Stimulated activated CD4-positive, alpha-beta T cell treated with anti-CD3 and anti-CD28 coated beads, Interleukin-1b, Interleukin-23, amount 100 ng/mL, for 48 hours (primary cell): ENCODE measurements at places on chromosomes 6 and 20.

GRCh38 chr6:109024368-109024767, 70.3 kb downstream of the SESN1 start:
- DNase-seq: no peak

- no peak for DNase-seq
Measured at GRCh38 chr6:17006543-17006942, 95.3 kb upstream of the STMND1 start.

GRCh38 chr20:61083431-61083830, 168.6 kb upstream of the CDH4 start:
- no peak for DNase-seq

- no peak for DNase-seq
Measured at GRCh38 chr6:75483136-75483952, 10.3 kb downstream of the FILIP1 start.

- no peak for DNase-seq
Measured at GRCh38 chr6:149436647-149437046, 36.6 kb downstream of the SUMO4 start.

- DNase-seq: peak; percentile 68
Measured at GRCh38 chr20:32674362-32674789, 635 bp upstream of the C20orf203 start.

GRCh38 chr6:41132254-41132653, 21.9 kb downstream of the TREML1 start:
- DNase-seq: no peak

GRCh38 chr6:126040826-126041225, 54.5 kb downstream of the TRMT11 start:
- no peak for DNase-seq

GRCh38 chr20:35888657-35889056, 65.6 kb downstream of the SCAND1 start:
- no peak for DNase-seq

DNA sequence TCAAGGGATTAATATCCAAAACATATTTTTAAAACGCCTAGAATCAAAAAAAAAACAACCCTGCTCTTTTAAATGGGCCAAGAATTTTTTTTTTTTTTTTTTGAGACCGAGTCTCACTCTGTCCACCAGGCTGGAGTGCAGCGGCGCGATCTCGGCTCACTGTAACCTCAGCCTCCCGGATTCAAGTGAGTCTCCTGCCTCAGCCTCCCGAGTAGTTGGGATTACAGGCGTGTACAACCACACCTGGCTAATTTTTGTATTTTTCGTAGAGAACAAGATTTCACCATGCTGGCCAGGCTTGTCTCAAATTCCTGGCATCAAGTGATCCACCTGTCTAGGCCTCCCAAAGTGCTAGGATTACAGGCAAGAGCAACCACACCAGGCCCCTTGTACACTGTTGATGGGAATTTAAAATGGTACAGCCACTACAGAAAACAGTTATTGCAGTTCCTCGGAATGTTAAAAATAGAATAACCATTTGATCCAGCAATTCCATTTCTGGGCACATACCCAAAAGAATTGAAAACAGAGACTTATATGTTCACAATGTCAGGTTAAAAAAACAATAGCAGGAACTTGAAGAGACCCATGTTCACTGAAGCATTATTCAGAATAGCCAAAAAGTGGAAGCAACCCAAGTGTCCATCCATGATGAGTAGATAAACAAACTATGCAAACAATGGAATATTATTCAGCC, 3.1 kb upstream of the MYL9 start:
- DNase-seq: no peak

GRCh38 chr6:133923938-133924593, 29.0 kb upstream of the TBPL1 start:
- peak; percentile 25 for DNase-seq

GRCh38 chr6:151875524-151875923, 68.0 kb downstream of the ESR1 start:
- no peak for DNase-seq

DNA sequence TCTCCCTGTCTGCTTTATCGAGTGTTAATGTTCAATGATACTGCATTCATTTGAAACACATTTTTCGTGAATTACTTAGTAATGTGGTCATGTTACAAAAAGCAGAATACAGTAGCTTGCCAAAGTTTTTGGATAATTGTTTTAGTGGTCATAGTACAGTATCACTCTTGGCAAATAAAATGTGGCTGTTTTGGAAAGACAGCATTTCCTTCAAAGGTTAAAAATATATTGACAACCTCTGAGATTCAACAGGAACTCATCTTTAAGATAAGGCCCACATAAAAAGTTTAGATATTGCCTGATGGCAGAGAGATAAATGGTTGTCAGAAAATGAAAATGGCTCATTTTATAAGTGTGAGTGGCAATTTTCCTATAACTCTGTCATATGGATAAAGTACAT, 297.7 kb upstream of the MAN1A1 start:
- no peak for DNase-seq

- DNase-seq: no peak
Measured at GRCh38 chr6:163745536-163746400, 331.2 kb downstream of the QKI start.

GRCh38 chr6:131124336-131125071, 10.8 kb upstream of the AKAP7 start:
- DNase-seq: no peak

- DNase-seq: no peak
Measured at GRCh38 chr20:44850837-44851236, 34.7 kb upstream of the YWHAB start.

DNA sequence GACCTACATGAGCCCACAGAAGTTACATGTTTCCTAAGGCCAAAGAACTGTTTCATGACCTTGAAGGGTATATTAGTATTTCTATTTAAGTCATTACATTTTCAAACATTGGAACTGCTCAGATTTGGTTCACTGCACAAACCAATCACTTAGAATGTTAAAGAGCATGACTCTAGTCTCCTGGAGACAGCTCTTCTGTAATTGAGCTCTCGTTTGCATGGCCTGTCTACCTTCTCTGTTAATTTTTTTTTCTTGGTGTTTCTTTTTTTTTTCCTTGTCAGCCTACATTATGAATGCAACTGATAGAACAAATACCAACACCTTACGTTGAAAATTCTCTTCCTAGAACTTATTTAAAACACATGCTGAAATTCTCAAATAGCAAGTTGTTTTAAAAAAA, 860.2 kb upstream of the MAP3K7 start:
- DNase-seq: no peak

DNA sequence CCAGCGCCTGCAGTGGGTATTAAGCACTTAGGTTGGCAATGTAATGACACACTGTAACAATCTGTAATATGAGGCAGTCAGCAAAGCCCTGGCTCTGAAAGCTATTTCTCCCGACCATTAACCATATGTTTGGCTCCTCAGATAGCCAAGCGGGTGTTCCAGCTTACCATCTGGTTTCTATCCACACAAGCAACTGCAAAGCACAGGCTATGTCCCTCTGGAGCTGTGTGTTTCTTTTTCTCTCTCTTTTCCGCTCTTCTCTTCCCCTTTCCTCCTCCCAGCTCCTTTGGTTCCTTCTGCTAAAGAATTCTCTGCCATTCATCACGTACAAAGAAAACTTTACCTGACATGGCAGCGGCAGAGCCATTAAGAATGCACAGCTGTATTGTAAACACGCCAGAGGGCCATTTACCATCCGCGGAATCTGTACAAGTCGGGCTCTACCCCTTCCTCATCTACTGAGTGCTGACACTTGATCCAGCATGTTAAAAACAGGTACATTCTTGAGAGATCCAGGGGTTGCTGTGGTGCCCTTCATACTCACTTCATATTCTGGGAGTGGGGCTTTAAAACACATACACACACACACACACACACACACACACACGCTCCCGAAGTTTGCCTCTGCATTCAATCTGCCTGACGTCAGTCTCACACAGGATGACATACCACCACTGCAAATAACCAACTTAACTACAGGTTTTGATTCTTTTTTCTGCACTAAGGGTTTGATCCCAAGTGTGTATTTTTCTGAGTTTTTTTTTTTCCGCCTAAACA, 77.2 kb downstream of the BACH2 start:
- no peak for DNase-seq

DNA sequence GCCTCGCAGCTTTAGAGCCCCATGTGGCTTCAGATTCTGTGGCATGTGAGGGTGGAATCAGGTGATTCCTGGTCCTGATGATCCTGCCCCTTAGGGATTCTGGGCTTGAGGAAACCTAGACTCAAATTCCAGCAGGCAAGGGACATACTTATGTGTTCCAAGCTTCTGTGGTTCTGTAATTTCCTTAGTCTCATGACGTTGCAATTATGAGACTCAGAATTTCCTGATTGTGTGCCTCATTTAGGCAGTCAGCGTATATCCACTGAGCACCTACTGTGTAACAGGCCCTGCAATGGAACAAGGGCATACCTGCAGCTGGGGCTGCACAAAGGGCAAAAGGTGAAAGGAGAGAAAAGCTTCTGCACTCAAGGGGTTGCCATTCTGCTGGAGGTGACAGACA, 11.6 kb upstream of the BPIFB4 start:
- DNase-seq: no peak

GRCh38 chr6:4345543-4345942, 210.2 kb upstream of the ECI2 start:
- DNase-seq: no peak

GRCh38 chr6:93419304-93420162, at the start of gene EPHA7:
Gene EPHA7 (minus strand): TSS chr6:93419559. CDS start chr6:93419341, 218 bp downstream.
- peak; percentile 47 for DNase-seq

- no peak for DNase-seq
Measured at GRCh38 chr6:136696783-136697364, 95.4 kb downstream of the MAP3K5 start.

DNA sequence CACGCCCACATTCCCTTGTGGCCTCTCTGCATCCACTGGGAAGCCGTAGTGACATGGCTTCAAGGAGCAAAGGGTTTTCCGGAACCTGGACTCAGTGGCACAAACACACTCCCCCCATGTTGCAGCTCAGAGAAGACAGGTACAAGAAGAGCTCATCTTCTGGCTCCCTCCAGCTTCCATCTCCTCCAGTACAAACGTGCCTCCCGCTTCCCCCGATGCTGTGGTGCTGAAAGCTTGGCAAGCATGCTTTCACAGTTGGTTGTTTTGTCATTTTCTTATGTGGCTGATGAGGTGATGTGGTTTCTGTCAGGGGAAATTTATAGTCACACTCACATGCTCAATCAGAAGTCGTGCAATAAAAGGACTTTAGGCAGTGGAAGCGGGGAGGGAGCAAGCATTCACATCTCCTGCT, 258.5 kb downstream of the KIF16B start:
- no peak for DNase-seq

- no peak for DNase-seq
Measured at GRCh38 chr6:157229132-157229618, 94.1 kb downstream of the TMEM242 start.

- DNase-seq: no peak
Measured at GRCh38 chr6:143498428-143498827, 13.1 kb downstream of the FUCA2 start.
